ENCODE measurements at places on chromosomes 2 and 18. TPM values are rescaled to one million over a fixed set of nuclear protein-coding genes. Genes with fewer than 3 reads are reported as not detected.

The MOGAT1 gene
- total RNA-seq: not detected

The ANKRD30B gene
- total RNA-seq: not detected

The CNOT11 gene
- total RNA-seq: 41.0 TPM

The DUSP11 gene
- 39.0 TPM for total RNA-seq

The NUP35 gene
- total RNA-seq: 31.9 TPM

The STAMBP gene
- 53.1 TPM for total RNA-seq

The FKBP7 gene
- total RNA-seq: 9.7 TPM

The INHA gene
- 0.36 TPM for total RNA-seq

The ANKRD29 gene
- total RNA-seq: 17.4 TPM

The ORMDL1 gene
- total RNA-seq: 46.9 TPM

The B3GNT7 gene
- total RNA-seq: 3.0 TPM

The IGFBP2 gene
- total RNA-seq: 93.5 TPM

The FSHR gene
- not detected for total RNA-seq

The TRIM43 gene
- total RNA-seq: 0.13 TPM

The SMAD7 gene
- 23.3 TPM for total RNA-seq

The SLC14A1 gene
- total RNA-seq: not detected

The BCL11A gene
- 0.10 TPM for total RNA-seq

The OXER1 gene
- total RNA-seq: not detected

The ZRANB3 gene
- total RNA-seq: 6.1 TPM

The PROM2 gene
- total RNA-seq: 0.19 TPM

The TEKT4 gene
- total RNA-seq: not detected

The OSR1 gene
- 6.3 TPM for total RNA-seq

The RAB17 gene
- 0.36 TPM for total RNA-seq

The RNF103 gene
- 52.7 TPM for total RNA-seq

The ACADL gene
- 0.07 TPM for total RNA-seq

The SLC39A6 gene
- total RNA-seq: 50.4 TPM

The SERPINB11 gene
- 0.17 TPM for total RNA-seq

The REG1B gene
- not detected for total RNA-seq

The IL18R1 gene
- 0.72 TPM for total RNA-seq
